ENCODE measurements at places on chromosomes 16 and 17. TPM values are rescaled to one million over a fixed set of nuclear protein-coding genes. Genes with fewer than 3 reads are reported as not detected.

HLF gene
- 6.6 TPM for total RNA-seq

EIF3CL gene
- total RNA-seq: 77.9 TPM

PDIA2 gene
- 10.8 TPM for total RNA-seq

PFAS gene
- 34.7 TPM for total RNA-seq

NF1 gene
- total RNA-seq: 124 TPM

C16orf96 gene
- total RNA-seq: 0.25 TPM

MYH8 gene
- total RNA-seq: not detected

SPAG7 gene
- total RNA-seq: 34.4 TPM

CTRL gene
- total RNA-seq: 3.4 TPM

NPIPA7 gene
- total RNA-seq: 2.0 TPM

CYGB gene
- total RNA-seq: 2.0 TPM

FAM117A gene
- total RNA-seq: 0.98 TPM

USP10 gene
- 56.8 TPM for total RNA-seq

LRRC36 gene
- 0.74 TPM for total RNA-seq

PYY gene
- total RNA-seq: not detected

IL17C gene
- total RNA-seq: not detected
